GM12865 (cell line): ENCODE measurements at places on chromosomes 12 and 14.

DNA sequence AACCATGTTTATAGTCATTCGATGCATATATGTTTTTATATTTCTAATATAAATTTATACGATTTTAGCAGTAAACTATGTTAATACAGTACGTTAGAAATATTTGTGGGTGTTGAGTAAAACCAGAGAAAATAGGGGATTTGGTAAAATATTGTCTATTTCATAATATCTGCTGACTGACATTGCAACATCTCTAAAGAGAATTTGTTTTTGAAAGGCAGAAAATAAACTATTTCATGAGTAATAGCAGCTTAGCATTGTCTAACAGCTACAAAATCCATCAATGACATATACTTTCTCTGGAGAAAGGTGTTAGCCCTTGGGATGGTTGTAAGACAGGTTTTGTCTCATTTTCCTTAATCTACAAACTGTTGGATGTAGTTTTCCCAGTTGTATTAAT is 144.9 kb downstream of the PDE3A start:
- no peak for DNase-seq

GRCh38 chr14:54922598-54922997 is 20.0 kb upstream of the GCH1 start:
- DNase-seq: no peak

DNA sequence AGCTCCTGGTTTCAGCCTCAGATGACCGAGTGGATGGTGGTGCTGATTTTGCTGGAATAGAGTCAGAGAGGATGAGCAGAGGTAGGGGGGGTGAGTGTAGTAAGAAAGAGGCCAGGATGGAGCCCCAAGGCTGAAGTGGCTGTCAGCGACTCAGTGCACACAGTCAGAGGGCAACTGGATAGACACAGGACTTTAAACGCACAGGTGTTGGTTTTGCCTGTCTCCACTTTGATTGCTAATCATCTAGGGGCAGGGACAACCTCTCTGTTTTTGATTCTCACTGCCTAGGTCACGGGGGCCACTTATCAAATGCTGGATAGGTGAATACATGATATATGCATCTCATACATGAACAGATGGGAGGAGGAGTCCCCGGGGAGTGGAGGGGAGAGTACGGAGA is 99.5 kb downstream of the EGLN3 start:
- no peak for DNase-seq

DNA sequence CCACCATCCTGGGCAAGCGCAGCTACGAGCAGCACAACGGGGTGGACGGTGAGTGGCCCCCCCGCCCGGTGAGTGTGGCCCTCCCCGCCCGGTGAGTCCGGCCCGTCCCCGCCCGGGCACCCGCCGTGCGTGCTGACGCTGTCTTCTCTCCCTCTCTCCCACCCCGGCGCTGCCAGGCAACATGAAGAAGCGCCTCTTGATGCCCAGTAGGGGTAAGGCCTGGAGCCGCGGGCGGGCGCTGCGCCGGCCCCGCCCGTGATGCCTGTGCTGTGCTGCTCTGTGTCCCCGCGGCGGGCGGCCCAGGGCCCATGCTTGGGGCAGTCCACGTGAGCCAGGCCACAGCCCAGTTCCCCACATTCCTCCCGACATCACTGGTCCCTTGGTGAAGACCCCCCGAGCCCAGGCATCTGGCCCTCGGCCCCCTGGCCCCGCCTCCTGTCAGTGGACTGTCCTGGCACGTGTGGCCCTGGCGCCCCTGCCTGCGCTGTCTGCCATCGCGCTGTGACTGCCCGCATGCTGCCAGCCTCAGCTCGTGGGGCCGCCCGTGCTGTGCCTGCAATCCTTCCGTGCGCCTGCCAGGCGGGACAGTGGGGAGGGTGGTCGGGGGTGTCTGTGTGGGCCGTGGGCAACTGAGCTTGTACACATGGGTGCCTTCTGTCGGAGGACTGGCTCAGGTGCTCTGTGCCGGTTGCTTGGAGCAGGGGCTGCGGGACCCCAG is 7.9 kb upstream of the CRIP2 start:
- DNase-seq: no peak

GRCh38 chr12:123034022-123034541 is 53.6 kb downstream of the ARL6IP4 start:
- no peak for DNase-seq

DNA sequence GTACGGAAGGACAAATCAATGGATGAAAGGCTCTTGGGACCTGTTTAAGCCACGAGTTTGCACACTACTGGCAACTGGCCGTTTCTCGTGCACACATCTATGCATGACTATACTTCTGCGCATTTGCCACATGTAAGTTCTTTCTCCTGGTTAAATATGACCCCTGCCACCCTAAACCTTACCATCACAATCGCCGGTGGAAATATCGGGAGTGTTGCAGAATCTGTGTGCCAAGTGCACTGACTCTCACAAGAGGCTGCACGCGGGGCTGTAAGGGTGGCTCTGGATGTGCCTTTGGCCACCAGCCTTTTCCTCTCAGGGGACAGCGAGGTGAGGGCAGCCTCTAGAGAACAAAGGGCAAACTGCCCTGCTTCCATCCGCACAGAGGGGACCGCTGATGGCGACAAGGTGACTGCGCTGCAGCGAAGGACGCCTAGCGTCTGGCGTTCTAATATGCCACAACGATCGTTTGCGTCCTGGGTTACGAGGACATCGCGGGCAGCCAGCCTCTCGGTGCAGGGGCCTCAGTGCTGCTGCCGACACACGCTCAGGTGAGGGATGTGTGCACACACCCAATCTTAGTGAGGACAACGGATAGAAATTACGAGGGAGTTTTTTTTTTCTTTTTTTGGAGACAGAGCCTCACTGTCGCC is 232.2 kb downstream of the PCNX1 start:
- DNase-seq: no peak

- DNase-seq: peak; percentile 42
These were observed at the start of gene SVOP for GRCh38 chr12:109020796-109021380. SVOP (minus strand) TSS chr12:109021068; CDS start chr12:109020868, 200 bp downstream.

GRCh38 chr12:55642267-55642666 is 5.6 kb downstream of the OR10P1 start:
- DNase-seq: no peak

GRCh38 chr14:71395151-71395604 is 487.9 kb downstream of the PCNX1 start:
- DNase-seq: peak; percentile 24
